ENCODE measurements at places on chromosomes 1 and 21.

DNA sequence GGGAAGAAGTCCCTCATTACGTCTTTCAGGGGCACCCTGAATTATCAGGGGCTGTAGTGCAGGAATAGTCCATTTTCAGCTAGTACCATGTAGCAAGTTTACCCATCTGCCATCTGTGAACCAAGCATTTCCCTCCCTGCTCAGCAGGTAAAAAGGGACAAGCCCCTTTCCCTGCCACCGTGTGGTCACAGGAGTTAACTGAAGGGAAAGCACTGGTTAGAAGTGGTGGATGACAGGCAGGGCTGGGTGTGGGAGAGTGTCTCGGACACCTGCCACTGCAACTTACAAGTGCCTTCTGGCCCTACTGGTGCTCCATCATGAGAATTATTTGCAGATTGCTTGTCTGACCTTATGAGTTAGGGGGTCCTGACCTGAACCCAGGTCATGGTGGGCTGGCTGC is 32.0 kb upstream of the IGSF5 start:
- DNase-seq = no peak

DNA sequence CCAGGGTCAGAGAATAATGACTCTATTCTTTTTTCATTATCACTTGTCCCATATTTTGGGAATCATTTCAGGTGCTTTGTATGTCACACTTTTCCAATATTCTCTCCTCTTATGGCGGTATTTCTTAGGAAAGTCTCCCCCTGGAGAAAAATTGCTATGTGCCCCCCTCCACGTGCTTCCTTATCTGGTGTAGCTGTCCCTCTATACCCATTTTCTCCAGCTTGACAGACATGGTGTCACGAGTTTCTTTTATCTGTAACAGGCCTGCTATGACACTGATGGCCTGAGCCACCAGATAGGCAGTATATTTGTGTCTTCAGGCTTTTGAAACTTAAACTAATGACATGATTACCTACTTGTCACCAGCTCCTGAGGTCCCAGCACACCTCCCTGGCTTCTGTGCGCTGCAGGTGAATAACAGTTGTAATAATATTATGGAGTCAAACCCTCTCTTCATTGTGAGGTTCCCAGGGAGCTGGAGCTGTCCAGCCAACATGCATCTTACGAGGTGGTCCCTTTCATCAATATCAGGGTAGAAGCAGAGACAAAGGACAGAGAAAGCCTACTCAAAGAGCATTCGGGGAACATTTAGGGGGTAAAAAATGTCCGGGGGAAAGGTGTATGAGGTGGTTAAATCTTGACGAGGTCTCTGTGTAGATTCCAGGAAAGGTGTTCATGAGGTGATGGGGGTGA is 71.2 kb upstream of the DUSP10 start:
- DNase-seq = no peak

DNA sequence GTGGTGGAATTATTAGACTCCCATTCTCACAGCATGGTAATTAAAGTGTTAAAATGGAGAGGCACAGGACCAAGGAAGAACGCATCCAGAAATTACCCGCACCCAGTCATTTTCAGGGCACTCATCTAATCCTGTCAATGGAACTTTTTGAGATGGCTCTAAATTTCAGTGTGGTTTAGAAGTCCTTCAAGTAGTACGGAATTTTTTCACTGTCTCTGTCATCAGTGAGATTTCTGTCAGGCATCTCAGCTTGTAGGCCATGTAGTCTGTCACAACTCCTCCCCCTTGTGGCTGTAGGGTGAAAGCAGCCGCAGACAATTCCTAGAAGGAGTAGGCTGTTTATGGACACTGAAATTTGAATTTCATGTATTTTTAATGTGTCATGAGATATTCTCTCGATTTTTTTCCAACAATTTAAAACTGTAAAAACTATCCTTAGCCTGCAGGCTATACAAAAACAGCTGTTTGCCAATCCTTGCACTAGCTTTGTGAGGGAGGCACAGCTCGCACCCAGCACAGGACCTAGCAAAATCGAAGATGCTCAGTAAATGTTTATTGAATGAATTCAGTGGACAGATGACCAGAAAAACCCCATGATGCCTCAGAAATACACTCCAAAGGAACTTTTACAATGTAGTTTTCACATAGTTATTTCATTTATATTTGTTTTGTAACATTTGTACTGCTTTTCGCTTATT is 6.6 kb upstream of the NUP133 start:
- DNase-seq = peak; percentile 73

DNA sequence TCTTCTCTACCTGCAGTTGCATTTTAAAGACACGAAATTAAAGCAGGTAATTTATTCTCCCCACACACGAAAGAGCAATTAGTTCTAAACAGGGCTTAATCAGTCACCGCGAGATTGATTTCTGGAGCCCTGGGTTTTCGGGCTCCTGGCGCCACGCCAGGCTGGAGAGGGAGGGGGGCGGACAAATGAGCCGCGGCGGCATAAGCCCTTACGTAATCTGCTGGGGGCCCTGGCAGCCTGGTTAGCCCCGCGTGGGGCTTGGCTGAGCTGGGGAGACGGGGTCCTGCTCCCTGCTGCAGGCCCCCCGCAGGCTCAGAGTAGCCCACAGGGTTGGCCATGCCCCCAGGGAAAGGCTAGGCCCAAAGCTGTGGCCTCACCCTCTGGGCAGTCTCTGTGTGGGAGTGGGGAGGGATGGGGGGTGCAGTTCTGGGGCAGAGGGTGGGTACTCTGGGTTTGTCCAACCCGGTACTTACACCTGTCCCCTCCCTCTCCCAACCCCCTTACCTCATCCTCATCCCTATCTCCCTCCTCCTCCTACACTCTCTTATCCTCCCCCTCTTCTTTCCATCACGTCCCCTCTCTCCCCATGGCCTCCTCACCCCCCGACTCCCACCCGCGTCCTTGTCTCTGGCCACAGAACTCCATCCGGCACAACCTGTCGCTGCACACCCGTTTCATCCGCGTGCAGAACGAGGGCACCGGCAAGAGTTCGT is 19.9 kb downstream of the FOXO6 start:
- DNase-seq = peak; percentile 82

DNA sequence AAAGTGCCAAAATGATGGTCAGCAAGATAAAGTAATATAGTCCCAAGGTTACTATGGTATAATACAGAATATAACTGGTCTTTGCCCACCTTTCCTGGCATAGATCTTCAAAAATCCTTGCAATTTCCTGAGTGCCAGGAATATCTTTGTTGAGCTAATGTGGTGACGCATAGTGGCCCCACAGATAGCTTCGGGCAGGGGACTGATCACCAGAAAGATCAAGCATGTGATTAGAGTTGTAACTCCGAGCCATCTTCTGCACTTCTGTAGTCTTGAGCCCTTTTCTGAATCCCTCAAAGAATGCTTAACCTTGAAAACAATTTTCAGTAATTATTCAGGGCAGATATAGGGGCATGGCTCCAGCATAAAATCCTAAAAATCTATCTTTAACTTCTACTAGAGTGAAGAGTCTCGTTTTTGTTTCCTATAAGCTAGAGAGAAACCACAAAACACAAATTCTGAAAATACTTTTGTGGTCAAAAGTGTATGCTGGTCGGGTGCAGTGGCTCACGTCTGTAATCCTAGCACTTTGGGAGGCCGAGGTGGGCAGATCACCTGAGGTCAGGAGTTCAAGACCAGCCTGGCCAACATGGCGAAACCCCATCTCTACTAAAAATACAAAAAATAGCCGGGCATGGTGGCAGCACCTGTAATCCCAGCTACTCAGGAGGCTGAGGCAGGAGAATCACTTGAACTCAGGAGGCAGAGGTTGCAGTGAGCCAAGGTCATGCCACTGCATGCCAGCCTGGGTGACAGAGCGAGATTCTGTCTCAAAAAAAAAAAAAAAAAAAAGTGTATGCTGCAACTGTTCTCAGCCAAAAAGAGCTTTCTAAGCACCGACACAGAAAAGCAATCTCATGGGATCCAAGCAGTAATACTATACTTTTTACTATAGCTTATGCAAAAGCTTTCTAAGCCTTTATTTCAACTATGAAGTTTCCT is 62.8 kb downstream of the NVL start:
- no peak for DNase-seq

DNA sequence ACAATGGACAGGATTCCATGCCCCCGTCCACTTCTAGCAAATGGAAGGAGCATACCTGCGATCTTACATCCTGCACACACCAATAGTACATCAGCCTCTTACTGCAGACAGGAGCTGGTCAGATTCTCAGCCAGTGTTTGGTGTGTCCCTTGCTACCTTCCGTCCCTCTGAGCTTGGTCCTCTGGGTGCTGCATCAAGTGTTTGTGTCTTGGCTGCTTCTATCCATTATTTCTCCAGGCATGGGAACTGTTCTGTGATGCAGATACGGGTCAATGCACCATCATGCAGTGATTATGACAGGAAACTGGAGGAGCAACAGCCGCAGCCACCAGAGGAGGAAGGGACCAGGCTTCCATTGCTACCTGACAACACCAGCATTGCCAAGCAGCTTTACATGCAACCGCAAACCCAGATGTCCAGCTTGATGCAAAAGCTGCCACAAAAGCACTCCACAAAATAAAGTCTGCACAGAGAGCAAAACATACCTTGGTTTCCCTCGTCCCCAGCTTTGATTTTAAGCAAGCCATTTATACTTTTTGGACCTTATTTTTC is 21.9 kb upstream of the OVAAL start:
- DNase-seq = no peak

DNA sequence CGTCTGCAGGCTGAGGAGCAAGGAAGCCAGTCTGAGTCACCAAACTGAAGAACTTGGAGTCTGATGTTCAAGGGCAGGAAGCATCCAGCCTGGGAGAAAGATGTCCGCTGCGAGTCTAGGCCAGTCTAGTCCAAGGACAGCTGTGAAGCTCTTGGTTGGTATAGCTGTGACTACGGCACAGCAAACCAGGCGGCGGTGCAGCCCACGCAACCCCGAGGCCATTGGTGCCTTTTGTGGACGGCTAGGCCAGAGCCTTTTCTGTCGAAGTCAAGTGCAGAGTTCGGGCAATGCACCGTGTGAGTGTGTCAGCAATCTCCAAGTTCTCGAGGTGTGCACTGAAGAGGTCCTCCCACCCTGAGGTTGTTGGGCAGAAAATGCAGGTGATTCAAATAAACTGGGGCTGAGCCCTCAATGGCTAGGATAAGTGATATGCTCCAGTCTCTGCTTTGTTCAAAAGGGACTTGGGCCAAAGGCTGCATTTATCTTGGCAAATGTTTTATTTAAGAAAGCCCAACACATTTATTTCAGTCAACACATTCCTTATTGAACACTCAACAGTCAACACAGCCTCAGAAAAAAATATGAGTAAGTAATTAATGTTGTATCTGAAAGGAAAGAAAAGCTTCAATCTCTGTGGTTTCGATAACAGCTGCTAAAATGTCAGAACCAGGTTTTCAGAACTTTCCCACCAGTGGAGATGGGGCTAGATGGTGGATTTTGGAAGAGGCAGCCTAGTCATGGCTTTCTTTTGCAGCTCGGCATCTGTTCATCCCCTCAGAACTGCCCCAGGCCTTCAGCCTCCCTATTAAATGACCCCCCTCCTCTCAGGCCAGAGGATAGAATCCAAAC is 78.1 kb upstream of the COX20 start:
- DNase-seq = no peak

DNA sequence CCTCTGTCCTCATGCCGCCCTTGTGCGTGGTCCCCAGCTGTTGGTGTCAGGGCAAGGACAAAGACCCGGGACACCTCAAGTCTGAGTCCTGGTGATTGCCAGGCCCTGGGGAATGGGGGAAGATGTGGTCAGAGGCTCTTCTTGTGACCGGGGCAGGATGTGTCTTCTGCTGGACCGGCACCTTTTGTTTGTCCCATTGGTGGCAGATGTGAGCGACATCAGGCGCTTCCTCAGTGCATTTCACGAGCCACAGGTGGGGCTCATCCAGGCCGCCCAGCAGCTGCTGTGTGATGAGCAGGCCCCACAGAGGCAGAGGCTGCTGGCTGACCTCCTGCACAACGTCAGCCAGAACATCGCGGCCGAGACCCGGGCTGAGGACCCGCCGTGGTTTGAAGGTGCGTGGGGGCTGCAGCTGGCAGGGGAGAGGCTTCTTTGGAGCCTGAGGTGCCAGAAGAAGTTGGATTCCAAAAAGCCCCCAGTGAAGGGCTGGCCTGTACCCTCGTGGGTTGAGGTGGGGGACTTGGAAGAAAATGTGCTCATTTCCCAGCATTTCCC is 8.4 kb downstream of the DFFB start:
- DNase-seq = no peak

DNA sequence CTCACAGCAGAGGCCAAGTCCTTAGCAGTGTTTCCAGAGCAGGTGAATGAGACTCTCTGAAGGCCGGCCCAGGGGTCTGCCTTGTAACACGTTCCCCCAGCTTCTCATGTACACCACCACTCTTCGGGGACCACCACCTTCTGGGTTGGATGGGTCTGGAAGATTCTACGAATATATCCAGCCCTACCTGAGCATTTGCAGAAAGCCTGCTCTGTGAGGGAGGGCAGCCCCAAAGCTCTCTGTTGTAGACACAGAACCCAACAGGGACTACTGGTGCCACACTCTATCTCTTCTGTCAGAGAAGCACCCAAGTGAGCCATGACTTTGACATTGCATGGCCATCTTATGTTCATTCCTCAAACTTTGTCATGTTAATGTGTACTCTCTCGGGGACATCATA is 61.8 kb downstream of the CD247 start:
- DNase-seq = no peak

- peak; percentile 74 for DNase-seq
These were observed 100.8 kb downstream of the UCK2 start for GRCh38 chr1:165928075-165928731.

- DNase-seq = no peak
These were observed 349.6 kb downstream of the SMYD3 start for GRCh38 chr1:246157516-246157915.

DNA sequence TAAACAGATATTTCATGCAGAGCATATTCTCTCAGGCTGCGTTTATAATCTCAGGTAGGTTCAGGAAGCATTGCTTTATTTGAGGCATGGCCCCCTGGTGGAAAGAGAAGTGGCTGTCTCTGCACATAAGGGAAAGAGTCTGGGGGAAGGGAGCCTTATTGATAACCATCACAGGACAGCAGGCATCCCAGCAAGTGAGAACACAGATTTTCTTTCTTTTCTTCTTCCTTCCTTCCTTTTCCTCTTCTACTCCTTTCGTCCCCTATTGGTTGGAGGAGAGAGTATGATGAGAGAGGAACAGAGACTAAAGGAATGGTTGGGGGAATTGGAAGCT is 21.9 kb downstream of the TSNAX start:
- no peak for DNase-seq

DNA sequence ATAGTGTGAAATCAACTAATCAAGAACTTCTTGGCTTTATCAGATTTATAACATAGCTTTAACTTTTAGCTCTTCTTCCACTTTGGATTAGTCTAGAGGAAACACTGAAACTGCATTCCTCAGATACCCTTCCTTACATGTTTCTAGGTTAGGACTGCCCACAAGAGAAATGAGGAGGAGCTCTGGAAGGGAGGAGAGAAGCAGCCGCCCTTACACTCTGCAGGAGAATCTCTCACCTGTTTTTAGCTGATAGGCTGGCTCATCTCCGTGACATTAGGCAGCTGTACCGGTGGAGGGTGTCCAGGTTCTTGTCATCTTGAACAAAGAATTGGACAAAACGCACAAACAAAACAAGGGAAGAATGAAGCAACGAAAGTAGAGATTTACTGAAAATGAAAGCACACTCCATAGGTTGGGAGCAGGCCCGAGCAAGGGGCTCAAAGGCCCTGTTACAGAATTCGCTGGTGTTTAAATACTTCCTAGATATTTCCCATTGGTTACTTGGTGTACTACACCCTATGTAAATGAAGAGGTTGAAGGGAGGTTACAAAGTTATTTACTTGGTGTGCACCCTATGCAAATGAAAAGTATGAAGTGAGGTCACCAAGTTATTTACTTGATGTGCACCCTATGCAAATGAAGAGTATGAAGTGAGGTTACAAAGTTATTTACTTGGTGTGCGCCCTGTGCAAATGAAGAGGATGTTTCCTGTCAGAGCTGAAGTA is 524.9 kb upstream of the CHRM3 start:
- DNase-seq = no peak
